ENCODE measurements at places on chromosomes 12 and 14.
A peak's percentile ranks its signal among the peaks of the same experiment; 100 is the strongest.

DNA sequence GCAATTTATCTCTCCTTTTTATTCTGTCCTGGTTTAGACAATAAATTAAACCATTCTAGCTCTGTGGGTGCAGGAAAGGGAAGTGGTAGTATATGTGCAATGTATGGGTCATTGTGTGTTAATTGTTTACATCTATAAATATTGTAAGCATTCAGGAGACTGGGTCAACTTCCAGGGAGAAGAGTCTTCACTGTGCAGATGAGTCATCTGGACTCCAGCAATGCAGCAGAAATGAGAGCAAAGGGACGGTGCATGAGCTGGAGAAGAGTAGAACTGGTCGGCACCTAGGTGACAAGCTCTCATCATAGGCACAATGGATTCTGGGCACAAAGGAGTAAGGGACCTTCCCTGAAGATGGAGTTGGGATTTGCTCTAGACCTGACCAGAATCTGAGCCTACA is 211.1 kb upstream of the DAAM1 start:
- DNase-seq: no peak

- DNase-seq: peak; percentile 68
These were observed 12.2 kb downstream of the TEP1 start for GRCh38 chr14:20400965-20401593.

DNA sequence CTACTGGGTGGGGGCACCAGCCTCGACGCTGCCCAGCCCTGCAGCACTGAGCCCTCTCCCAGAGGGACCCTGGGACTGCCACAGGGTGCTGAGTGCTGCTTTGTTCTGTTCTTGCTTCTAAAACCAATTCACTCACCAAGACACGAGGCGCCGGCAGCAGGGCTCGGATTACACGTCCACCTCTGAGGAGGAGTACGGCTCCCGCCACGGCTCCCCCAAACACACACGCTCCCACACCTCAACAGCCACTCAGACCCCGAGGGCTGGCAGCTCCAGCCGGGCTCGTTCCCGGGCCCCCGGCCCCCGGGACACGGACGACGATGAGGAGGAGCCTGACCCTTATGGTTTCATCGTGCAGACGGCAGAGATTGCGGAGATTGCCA is 24.3 kb downstream of the CEP170B start:
- DNase-seq: no peak

DNA sequence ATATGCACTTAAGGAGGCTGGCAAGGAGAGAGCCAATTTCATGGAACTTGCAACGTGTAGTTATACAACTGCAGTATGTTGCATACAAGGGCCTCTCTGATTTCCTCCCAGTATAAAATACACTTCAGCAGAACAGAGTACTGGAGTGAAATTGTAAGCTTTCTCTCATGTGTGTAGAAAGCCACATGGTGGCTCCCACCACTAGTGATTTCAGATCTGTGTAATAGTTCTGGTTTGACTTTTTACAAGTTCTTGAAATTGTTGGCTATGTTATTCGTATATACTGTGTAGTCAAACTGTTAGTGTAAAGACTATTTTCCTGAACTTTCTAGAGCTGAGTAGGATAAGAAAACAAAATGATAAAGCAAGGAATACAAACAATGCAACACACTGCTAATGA is 16.4 kb upstream of the LMO3 start:
- no peak for DNase-seq

- DNase-seq: no peak
These were observed 8.5 kb downstream of the MAPKAPK5 start for GRCh38 chr12:111850526-111850925.

- no peak for DNase-seq
These were observed 250.1 kb downstream of the NUAK1 start for GRCh38 chr12:105888696-105889095.

DNA sequence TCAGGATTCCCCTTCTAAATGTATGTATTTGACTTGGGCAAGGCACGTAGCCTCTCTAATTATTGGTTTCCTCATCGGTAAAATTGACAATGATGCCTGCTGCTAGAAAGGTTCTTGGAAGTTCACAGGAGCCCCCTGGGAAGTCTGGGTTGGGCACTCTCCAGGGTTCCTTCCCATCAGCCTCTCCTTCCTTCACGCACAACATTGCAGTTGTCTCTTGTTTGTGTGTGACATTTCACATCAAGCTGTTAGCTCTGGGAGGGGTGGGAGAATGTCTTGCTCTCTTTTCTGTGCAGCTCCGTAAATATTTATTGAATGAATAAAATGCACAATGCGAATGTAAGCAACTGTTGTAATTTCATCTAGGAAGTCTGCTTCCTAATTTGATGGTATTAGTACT is 153.2 kb upstream of the PRICKLE1 start:
- no peak for DNase-seq

DNA sequence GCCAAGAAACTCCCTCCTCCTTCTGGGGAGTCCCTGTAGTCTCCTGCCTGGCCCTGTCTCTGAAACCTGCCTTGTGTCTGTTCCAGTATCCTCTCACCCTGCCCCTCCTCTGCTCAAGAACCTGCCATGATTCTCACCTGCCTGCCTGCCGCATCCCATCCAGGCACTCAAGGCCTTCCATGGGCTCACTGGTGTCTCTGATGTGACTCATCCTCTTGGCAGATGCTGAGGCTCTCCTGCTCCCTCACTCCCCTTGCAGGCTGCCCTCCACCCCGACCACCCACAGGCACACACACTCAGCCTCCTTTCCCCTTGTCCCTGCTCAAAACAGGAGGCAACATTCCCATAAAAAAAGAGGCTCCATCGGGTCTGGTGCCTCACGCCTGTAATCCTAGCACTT is 5.8 kb upstream of the BEGAIN start:
- no peak for DNase-seq

- no peak for DNase-seq
These were observed 29.1 kb upstream of the SYT1 start for GRCh38 chr12:78835493-78835892.

DNA sequence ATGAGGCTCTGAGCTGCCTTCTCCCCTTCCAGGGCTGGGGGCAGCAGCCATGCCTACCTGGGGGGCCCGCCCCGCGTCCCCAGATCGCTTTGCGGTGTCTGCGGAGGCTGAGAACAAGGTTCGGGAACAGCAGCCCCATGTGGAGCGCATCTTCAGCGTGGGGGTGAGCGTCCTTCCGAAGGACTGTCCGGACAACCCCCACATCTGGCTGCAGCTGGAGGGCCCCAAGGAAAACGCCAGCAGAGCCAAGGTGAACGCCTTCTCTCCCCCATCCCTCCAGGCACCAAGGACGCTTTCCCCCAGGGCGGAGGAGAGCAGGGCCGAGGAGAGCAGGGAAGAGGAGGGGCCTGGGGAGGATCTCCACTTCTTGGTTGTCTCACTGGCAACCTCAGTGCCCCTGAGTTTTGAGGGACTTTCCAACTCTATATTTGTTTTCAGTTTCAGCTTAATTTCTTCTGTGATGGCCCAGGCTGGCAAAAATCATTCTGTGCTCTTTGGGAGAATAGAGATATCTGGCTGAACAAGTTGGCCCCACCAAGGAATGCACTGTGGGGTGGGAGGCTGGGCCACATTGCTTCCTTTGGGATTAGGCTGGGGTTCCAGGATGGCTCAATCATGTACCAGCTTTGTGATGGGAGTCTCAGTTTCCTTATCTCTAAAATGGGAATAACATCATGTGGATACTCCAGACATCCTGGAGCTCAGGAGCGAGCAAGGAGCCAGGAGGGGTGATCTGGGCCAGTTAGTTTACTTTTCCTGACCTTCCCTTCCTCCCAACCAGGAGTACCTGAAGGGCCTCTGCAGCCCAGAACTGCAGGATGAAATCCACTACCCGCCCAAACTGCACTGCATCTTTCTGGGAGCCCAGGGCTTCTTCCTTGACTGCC is 1.2 kb downstream of the KHNYN start:
- peak; percentile 81 for DNase-seq

- DNase-seq: no peak
These were observed 797 bp downstream of the UNG start for GRCh38 chr12:109098183-109098604.

GRCh38 chr12:51953089-51953488 is 1.6 kb downstream of the ACVR1B start:
- DNase-seq: peak; percentile 55

GRCh38 chr14:33465846-33466700 is 484.8 kb downstream of the EGLN3 start:
- no peak for DNase-seq

DNA sequence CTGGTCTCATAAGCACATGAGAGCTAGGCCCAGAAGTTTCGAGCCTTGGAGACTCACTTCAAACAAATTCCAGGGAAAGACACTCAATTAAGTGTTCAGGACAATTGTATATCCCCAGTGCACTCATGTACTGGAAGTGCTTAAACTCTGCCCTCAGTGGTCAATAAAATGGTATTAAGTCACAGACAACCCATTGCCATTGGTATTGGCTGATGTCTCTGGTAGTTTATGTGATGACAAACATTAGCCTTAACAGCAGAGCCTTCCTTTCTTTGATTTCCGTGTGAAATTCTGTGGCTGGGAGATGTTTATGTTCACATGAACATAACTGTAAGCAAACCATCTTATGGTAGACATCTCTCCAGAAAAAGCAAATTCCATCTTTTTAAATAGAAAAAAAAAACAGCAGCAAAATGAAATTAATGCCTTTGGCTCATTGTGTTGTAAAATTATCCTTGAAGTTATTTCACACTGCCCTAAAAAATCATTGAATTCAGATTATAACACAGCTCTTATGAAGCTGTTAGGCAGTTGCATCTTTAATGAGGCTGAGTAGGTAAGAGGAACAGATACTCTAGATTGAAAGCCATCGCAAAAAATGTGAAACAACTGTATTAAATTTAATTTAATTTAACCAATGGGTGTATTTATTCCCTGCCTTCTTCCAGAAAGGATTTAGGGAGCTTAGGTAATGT is 216.2 kb upstream of the PLEKHG7 start:
- no peak for DNase-seq
